Stimulated activated CD8-positive, alpha-beta memory T cell treated with anti-CD3 and anti-CD28 coated beads, Interleukin-7, amount 100 ng/mL, for 1 hour (primary cell): ENCODE measurements at places on chromosomes 11 and 22.

GRCh38 chr22:43812890-43813289 is 785 bp upstream of the EFCAB6 start:
- no peak for DNase-seq

GRCh38 chr22:46661221-46661851 is 41.1 kb downstream of the GRAMD4 start:
- DNase-seq: no peak

DNA sequence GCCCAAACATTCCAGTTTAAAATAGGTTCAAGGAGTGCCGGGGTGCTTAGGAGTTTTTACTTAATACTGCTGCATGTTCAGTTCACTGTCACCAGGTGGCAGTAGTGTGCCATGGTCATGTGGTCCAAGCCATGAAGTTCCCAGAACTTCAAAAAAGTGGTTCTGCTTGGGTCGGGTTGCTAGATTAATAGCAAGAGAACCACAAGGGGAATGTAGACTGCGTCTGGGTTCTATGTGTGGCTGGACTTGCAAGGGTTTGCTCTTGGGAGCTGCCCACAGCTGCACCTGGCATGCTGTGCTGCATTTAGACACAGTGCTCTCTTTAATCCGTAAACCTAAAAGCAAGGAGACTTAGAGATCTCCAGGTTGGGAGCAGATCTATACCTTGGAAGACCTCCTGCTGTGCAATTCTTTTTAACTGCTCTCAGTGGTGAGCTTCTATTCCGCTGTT is 6.5 kb upstream of the SPON1 start:
- no peak for DNase-seq

- no peak for DNase-seq
Observed at GRCh38 chr11:25860677-25861450, 471.1 kb upstream of the ANO3 start.

GRCh38 chr11:102007567-102008437 is 39.4 kb upstream of the CFAP300 start:
- DNase-seq: no peak
